ENCODE measurements at places on chromosomes 11 and 22.
A peak's percentile ranks its signal among the peaks of the same experiment; 100 is the strongest.

DNA sequence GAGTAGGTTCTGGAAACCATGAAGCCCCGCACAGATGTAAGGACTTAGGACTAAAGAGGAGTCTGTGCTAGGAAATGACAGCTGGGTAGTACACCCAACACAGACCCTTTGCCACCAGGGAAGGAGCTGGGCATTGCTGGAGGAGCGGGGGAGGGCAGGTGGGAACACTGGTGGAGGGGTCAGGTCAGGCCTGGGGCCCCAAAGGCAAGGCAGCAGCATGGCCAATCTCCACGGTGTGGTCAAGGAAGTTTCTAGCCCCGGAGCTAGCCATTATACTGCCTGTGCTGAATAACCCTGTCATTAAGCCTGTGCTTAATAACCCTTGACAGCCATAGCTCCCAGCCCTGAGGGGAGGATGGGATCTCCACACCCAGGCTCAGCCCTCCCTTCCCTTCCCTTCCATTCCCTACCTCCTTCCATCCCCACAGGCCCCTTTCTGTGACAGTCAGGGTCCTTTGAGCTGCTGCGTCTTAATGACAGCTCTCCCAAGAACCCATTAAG is 2.1 kb downstream of the TMPRSS4 start:
- no peak for DNase-seq

DNA sequence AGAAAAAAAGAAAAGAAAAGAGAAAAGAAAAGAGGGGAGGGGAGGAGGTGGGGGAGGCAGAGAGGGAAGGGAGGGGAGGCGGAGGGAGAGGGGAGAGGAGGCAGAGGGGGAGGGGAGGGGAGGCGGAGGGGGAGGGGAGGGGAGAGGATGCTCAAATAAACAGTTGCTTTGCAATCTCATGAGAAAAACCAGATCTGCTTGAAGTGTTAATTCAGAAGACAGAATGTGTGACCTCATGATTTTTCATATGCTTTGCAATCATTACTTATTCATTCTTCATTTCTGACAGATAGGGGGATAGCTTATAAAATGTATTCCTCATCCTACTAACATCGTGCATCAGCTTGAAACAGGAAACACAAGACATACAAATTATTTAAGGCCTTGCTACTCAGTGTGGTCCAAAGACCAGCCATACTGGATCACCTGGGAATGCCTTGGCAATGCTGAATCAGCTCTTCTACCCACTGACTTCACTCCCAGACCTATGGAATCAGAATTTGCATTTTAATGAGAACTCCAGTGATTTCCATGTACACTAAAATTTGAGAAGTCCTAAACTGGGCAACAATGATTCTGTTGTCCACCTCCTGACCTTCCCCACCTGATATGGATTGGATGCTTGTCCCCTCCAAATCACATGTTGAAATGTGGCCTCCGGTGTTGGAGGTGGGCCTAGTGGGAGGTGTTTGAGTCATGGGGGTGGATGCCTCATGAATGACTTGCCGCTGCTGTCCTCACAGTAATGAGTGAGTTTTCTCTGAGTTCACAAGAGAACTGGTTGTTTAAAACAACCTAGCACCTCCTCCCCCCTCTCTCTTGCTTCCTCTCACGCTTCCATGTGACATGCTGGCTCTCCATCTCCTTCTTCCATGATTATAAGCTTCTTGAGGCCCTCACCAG is 69.2 kb downstream of the CCDC34 start:
- DNase-seq = no peak

GRCh38 chr11:122277493-122277892 is 161.5 kb upstream of the BLID start:
- DNase-seq = no peak

DNA sequence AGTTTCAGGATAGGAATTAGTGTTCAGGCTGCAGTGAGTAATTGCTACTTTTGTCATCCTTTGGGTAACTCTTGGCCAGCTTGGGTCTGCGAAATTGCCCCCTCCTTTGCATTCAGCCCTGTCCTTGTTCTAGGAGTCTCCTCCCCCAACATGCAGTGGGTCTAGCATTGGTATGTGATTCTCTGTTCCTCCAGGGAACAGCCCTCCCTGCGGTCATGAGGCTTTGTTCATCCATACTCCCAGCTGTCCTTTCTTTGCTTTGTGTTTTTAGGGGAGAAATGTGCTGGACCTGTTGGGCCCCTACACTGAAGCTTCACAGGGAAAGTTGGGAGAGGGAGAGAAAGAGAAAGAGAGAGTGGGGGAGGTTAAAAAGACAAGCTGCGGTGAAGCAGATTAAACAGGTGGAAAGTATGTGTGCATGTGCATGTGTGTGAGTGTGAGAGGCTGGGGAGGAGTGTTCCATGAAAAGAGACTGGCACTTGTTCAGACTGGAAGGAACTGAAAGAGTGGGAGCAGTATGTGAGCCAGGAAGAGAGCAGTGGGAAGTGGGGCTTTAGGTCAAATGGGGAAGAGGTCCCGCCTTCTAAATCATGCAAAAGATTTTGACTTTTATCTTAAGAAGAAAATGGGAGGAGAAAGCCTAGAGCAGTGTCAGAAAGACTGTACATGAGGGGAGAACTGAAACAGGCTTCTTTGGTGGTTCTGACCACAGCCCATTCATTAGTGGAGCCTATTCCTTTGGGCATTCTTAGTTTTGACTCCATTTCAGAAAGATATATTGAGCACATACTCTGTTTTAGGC is 17.9 kb upstream of the SESN3 start:
- DNase-seq = no peak

DNA sequence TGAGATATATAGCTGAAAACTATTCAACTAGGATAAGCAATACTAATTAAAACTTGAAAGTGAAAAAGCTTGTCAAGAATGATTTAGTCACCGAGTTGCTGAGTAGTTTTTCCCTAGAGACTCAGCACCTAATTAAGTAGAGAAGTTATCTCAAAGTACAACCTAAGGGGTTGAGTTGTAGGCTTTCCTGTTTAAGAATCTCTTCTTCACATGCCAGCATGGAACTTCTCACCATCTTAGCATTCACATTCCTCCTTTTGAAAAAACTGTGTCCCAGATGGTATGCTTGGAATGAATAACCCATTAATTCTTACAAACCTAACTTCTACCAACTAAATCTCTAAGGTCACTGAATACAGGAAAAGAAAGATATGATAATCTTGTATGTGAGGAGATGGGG is 303.3 kb upstream of the ZC3H12C start:
- DNase-seq = no peak

GRCh38 chr11:109970516-109971183 is 122.5 kb upstream of the ZC3H12C start:
- no peak for DNase-seq

GRCh38 chr22:31820655-31821054 is 66.8 kb downstream of the DEPDC5 start:
- DNase-seq = no peak

DNA sequence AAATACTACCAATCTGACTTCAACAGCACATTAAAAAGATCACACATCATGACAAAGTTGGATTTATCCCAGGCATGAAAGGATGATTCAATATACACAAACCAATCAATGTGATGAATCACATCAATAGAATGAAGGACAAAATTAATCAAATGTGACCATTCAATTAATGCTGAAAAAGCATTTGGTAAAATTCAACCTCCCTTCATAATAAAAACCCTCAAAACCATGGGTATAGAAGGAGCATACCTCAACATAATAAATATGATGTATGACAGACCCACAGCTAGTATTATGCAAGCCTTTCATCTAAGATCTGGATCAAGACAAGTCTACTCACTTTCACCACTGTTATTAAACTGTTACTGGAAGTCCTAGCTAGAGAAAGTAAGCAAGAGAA is 921.7 kb upstream of the RAG2 start:
- no peak for DNase-seq

- peak; percentile 70 for DNase-seq
Measured at GRCh38 chr11:72609045-72609444, 65.2 kb downstream of the PDE2A start.

- no peak for DNase-seq
Measured at GRCh38 chr11:111814106-111814505, 47.9 kb upstream of the PPP2R1B start.

GRCh38 chr22:46481386-46481785 is 56.0 kb downstream of the CELSR1 start:
- DNase-seq = no peak

DNA sequence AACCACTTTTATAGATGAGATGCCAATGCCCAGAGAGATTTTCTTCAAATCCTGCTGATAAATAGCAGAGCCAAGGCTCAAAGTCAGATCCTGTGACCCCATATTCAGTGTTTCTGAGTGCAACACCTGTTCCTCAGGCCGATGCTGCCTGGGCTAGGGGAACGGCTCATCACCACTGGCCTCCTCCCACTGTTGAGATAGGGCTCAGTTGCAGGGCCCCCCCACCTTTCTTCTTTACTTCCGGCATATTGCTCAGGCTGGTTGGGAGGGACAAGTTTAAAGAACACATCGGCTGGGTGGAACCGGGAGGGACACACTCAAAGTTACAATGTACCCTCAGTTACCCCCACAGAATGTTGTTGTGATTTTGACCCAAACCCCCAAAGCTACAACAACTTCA is 88.3 kb upstream of the CRTAM start:
- DNase-seq = no peak

GRCh38 chr11:107157809-107158187 is 139.5 kb upstream of the GUCY1A2 start:
- DNase-seq = no peak

GRCh38 chr11:3111466-3111865 is 53.6 kb downstream of the OSBPL5 start:
- no peak for DNase-seq

- DNase-seq = no peak
Measured at GRCh38 chr11:15119826-15120225, 5.1 kb downstream of the INSC start.

DNA sequence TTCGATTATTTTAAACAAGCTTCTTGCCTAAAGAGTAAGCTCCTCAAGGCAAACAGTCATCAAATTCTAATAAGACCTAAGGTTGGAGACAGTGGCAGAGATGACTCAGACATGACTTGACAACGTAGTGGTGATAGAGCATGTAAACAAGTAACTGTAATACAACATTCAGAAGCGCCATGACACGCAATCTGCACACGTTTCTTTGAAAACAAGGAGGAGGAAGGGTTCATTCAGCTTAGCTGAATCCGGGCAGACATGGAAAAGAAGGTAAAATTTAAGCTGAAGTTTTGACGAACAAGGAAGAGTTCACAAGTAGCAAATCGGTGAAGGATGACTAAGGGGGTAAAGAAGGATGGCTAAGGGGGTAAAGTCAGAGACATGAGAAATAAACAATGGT is 152.4 kb upstream of the ZC3H12C start:
- no peak for DNase-seq

- DNase-seq = no peak
Measured at GRCh38 chr11:9826390-9826789, 162.5 kb downstream of the SWAP70 start.

- peak; percentile 31 for DNase-seq
Measured at GRCh38 chr11:13205486-13205885, 72.1 kb upstream of the BMAL1 start.

- no peak for DNase-seq
Measured at GRCh38 chr22:36863979-36864378, 3.2 kb downstream of the NCF4 start.

GRCh38 chr11:122721964-122722266 is 66.4 kb downstream of the UBASH3B start:
- peak; percentile 65 for DNase-seq

- no peak for DNase-seq
Measured at GRCh38 chr22:45562537-45563361, 60.1 kb downstream of the FBLN1 start.

- DNase-seq = no peak
Measured at GRCh38 chr11:86414032-86414431, 39.3 kb downstream of the CCDC81 start.

DNA sequence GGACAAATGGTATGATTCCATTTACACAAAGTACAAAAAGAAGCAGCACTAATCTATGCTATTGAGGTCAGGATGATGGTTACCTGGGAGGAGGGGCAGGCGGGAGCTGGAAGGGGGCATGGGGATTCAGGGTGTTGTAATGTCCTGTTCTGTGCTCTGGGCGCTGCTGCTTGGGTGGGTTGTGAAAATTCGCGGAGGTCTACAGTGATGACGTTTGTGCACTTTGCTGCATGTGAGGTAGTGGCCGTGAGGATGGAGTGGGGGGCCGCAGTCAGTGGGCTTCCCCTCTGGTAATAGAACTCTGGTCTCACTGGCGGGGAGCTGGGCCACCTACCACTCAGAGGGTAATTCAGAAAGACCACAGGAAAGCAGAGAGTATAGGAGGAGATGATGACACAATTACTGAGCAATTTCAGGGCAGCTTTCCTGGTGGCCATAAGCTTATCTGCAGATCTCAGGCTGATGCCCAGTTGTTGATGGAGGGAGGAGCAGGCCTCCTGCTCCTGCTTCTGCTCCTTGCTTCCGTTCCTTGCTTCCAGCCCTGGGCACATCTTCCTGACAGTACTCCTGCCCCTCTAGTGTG is 121.5 kb downstream of the CEP164 start:
- no peak for DNase-seq

Data from NB4 (cell line).